ENCODE measurements at places on chromosomes 12 and 14.

GRCh38 chr14:70018713-70019211 lies 139.5 kb downstream of the SMOC1 start:
- no peak for DNase-seq

- DNase-seq: no peak
These were observed 156.2 kb downstream of the ETV6 start for GRCh38 chr12:11805680-11806079.

DNA sequence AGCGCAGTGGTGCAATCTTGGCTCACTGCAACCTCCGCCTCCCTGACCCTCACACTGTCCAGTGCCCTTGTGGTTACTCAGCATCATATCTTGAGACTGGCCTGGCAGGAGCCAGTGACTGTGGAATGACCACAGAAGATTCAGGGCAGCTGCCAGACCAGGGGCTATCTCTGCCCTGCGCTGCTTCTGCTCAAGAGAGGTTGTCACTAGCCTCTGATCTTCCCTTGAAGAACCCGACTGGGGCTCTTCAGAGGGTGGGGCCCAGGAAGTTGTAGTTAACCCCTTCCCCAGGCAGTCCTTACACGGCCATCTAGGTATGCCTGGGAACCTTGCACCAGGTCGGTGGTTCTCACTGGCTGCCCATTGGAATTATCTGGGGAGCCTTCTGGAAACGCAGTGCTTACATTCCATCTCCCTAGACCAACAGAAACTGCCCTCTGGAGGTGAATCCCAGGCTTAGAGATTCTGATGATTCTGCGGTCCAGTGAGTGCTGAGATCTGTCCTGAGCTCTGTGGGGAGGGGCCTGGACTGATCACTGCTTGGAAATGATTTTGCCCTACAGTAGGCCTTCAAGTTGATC lies 41.4 kb downstream of the PLEKHG3 start:
- DNase-seq: no peak

DNA sequence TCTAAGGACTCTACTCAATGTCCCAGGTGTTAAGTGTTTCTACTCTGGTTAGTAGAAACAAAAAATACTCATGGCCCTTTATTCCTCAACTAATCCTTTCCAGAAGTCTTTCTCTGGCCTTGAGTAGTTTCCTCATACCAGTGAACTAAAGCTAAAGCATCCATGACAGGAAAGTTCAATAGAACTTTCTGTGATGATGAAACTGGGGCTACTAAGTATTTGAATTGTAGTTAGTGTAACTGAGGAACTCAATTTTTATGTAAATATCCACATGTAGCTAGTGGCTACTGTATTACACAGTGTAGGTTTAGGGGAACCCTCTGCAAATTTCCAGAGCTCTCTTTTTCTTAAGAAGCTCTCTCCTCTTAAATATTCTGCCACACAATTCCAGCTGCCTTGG lies 63.7 kb downstream of the R3HDM2 start:
- no peak for DNase-seq

DNA sequence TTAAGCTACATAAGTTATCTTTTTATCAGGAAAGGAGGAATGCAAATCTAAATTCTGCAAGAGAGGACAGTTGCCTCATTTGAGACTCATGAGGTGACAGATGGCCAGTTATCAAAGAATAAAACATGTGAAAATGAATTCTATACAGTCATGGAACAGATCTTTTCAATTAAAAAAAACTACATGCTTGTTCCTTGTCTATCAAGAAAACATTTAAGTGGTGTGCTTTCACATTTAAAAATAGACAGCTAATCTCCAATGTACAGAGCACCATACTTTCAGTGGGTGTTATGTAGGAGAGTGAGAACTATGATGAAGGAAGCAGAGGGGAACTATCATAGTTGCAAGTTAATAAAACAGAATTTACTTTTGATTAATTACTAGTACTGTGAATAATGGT lies 76.7 kb upstream of the TTC7B start:
- no peak for DNase-seq

GRCh38 chr12:1171657-1172408 lies 180.8 kb downstream of the ERC1 start:
- DNase-seq: peak; percentile 15

DNA sequence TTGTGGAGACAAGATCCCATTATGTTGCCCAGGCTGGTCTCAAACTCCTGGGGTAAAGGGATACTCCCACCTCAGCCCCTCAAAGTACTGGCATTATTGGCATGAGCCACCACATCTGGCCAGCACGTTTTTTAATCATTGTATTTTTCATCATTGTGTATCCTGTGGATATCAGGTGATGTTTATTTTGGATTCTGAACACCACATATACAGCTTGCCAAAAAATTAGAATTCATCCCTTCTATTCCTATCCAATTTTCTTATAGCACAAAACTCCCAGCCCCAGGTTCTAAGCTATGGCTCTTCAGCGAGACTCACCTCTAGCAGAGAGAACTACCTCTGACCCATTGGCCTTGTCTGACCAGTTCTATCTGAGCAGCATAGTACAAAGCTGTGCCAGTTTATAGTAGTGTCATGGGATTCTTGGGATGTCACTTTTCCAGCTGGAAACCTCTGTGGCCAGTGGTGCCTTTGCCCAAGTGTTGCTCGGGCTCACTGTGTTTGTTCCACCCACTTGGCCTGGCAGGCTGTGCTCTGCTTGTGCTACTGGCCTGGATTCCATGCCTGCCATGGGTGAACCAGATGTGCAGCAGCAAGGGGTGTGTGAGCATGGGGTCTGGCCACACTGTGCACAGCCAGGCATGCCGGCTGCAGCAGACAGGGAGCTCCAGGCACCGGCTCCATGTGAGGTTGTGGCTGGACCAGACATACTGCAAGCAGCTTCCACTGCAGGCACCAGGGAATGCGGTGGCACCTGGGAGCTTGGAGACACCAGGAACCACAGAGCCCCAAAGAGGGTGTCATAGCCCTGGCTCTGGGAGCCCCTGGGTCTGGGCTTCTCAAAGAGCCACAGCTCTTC lies 37.2 kb downstream of the TIMELESS start:
- no peak for DNase-seq

- no peak for DNase-seq
These were observed 2.6 kb downstream of the YAF2 start for GRCh38 chr12:42235426-42235825.

DNA sequence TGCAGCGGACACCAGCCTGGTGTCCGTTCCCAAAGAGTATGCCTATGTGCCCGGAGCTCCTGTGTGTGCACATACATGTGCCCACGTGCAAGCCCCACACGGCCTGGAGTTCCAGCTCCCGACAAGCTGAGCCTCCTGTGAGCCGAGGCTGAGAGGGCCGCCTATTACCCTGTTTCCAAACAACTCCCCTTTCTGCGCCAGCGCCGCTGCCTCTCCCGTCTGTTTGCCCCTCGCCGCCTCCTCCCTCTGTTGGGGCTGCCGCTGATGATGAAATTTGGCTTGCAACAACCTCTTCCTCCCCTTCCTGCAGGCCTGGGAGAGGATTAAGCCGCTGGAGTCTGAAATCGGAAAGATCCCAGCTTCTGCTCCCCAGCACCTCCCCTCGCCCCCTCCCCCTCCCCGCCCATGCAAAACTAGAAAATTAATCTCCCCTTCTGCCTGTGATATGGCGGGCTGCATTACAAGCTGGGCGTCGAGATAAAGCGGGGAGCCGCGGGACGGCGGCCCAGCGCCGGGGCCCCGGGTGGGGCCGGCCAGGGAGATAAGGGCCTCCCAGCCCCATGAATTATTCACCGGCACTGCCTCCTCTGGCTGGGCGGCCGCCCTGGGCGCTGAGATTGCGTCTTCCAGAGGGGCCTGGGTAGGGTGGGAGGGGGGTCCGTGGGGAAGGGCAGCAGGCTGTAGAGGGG lies 6.8 kb upstream of the ASIC1 start:
- DNase-seq: peak; percentile 76

DNA sequence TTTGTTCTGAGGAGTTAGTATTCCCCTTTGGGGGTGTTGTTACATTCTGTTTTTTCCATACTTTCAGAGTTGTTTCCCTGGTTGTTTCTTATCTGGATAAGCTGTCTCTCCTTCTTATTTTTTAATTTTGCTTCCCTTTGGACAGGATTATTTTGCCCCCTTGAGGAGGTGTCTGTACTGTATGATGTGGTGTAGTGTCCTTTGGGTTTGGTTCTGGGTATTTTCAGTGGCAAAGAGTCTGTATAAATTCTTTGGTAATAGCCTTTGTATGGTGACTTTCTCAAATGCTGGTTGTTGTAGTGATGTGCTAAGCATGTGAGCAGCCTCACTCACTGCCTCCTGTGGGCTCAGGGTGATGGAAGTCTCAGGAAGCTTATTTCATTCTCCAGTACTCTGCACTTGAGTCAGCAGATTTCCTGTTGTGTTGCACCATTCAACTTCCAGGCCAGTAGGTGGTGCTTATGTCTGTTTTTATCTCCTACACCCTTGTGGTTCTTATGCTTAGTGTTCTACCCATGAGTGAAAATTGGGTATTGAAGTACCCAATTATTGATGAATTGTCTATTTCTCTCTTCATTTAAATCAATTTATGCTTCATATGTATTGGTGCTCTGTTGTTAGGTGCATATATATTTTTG lies 103.3 kb upstream of the PMCH start:
- DNase-seq: peak; percentile 33

- no peak for DNase-seq
These were observed 68.2 kb downstream of the DAD1 start for GRCh38 chr14:22520796-22521195.

DNA sequence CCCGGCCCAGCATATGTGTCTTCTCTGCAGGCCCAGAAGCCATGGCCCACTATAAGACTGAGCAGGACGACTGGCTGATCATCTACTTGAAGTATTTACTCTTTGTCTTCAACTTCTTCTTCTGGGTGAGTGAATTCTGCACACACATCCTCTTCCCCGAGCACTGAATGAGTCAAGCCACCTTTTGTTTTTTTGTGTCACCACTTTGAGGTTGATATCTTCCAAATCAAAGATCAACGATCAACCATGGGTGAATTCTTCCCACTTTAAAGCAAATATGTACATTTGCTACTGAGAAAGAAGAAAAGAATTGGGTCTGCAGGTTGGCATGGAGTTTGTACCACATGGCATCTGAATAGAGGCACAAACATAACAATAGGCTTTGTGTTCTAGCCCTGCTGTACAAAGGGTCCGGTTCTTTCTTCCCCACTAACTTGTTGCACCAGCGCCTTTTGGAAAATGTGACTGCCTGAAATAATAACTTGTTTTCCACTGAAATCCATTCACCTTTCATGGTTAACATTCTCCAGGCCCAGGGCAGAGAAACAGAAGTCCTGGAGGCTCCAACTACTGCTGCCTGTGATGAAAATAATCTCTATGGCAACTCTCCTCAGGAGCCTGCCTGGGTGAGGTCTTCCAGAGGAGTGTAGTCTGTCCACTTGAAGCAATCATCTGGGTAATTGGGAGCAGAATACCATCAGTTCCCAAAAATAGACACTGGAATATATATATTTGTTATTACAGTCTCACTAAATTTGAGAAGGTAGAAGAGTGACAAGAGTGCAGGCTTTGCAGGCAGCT lies 27.6 kb downstream of the TSPAN11 start:
- DNase-seq: no peak

- no peak for DNase-seq
These were observed 63.9 kb downstream of the TESC start for GRCh38 chr12:117035287-117035686.

DNA sequence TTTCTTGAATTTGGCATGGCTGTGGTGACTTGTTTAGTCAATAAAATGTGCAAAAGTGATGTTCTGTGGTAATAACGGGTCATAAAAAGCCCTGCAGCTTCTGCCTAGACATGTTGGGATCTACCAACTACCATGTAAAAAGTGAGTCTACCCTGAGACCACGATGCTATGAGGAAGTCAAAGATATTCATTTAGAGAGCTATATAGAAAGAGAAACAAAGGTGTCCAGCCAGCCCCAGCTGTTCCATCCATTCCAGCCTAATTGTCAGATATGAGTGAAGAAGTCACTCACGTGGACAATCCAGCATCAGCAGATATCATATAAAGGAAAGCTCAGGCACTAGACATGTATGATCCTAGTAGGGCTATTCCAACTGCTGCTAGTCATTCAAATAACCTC lies 117.2 kb upstream of the SSTR1 start:
- no peak for DNase-seq

DNA sequence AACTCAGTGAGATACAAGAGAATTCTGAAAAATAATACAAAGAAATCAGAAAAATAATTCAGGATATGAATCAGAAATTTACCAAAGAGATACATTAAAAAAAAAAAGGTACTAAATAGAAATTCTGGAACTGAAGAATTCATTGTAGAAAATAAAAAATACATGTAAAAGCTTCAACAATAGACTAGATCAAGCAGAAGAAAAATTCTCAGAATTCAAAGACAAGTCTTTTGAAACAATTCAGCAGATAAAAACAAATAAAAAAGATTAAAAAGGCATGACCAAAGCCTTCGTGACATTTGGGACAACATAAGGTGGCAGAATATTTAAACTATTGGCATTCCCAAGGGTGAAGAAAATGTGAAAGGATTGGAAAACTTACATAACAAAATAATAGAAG lies 133.1 kb upstream of the CNOT2 start:
- no peak for DNase-seq
